NCI-H460 (cell line): ENCODE measurements at places on chromosomes 2 and 18. TPM values are rescaled to one million over a fixed set of nuclear protein-coding genes. Genes with fewer than 3 reads are reported as not detected.

DNA sequence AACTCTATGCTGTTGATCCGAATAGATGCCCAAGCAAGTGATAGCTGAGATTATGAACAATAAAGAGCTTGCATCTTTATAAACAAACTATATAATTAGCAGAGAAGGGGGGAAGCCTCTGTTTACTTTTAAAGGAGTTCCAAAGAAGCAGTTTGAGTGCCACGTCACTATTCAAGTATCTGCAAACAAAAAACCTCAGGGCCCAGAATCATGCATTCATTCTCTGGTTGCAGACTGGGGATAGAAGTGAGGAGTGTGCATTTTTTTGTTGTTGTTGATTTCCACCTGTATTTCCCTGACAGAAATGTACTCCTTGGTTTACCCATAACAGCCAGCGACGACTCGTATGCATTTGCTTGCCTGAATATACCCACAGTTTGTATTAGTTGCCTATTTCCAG is 264.3 kb downstream of the PTGR3 start:
- no peak for DNase-seq

GRCh38 chr2:70790136-70790828 is at the start of gene FIGLA:
Gene FIGLA, minus strand, starts transcription at chr2:70790643. Its CDS starts 5 bp downstream, at chr2:70790638.
- no peak for DNase-seq

DNA sequence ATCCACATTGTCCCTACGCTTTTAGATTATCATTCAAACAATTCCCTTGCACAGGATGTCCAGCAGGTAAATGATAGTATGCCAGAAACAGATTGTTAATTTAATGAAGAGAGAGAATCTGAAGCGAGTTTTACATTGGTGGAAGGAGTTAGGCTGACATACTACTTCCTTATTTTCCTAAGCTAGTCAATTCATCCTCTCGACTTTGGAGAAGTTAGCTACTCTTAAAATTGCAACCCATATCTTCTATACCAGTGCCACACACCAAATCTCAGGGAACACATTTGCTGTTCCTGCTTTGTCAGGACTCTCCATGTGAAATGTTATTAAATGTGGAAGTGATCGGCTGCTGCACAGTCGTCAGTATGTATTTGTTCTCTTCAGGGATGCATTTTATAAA is 249.2 kb downstream of the NAPG start:
- DNase-seq: no peak

GRCh38 chr18:24995056-24995455 is 356.9 kb downstream of the ZNF521 start:
- DNase-seq: no peak

- DNase-seq: no peak
These were observed 28.8 kb upstream of the EFEMP1 start for GRCh38 chr2:55952415-55952814.

DNA sequence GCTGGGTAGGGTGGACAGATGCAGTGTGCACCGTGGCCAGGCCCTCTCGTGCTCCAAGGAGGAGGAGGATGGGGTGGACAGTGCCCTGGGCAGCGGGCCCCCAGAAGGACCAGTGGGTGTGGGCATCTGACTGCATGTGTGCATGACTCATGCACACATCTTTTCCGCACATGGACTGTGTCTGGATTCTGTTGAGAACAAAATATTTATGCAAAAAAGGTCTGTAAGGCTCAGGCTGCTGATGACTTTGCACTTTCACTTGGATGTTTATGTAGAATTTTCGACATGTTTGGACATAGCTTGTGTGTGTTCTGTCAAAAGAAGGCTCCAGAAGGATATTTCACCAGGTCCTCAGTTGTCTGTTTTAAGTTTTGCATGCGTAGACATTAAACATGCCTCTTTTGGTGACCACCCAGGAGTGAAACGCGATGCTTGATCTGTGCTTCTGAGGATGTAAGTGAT is 45.6 kb downstream of the MTCL1 start:
- DNase-seq: no peak

- no peak for DNase-seq
These were observed 118.6 kb downstream of the PARD3B start for GRCh38 chr2:204663816-204664425.

CDH20 gene
- not detected in 2 replicates for total RNA-seq

HAAO gene
- total RNA-seq: not detected in 2 replicates

GRHL1 gene
- total RNA-seq: 0.57 and 0.72 TPM in 2 replicates
